Aorta (tissue), 5 donors: ENCODE measurements at places on chromosomes 12 and 14. TPM values are rescaled to one million over a fixed set of nuclear protein-coding genes. Genes with fewer than 3 reads are reported as not detected.

Gene PSME2
- 93.6 TPM for total RNA-seq

GRCh38 chr14:36859119-36859518 lies 197.5 kb downstream of the PAX9 start:
- DNase-seq, result no peak

DNA sequence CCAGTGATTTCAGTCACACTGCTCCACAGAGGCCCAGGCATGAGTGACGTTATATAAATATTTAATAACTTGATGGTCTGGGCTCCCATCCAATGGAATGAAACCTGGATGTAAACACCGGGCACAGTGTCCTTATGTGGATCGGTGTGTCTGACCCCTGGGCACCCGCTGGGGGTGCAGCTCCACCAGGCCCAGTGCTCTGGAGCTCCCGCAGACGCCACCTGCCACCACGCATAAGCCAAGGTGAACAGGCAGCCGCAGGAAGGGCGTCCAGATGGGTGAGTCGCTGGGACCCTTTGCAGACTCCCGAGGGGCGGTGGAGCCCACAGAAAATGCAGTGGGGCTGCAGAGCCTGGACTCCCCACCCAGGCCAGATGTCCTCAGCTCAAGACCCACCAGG lies 121.6 kb downstream of the SCARB1 start:
- no peak for DNase-seq

DNA sequence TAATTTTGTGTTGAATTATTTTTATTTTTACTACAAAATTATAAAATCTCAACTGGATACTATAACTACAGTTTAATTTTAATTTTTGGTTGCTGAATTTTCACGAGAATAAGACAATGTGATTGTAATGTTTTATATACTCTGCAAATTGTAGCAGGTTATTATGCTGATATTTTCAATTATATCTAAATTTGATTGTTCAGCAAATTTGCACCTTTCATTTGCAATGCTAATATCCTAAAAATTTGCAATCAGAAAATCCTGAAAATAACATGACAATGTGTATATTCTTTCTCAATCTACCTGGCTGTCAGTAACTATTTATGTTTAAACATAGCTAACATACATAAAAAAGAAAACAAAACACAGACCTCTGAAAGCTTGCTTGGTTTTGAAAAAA lies 932.2 kb upstream of the LRFN5 start:
- no peak for DNase-seq

Gene CLBA1
- 2.6 TPM for total RNA-seq

- no peak for DNase-seq
Observed at GRCh38 chr14:104782086-104782807, 13.3 kb downstream of the AKT1 start.

DNA sequence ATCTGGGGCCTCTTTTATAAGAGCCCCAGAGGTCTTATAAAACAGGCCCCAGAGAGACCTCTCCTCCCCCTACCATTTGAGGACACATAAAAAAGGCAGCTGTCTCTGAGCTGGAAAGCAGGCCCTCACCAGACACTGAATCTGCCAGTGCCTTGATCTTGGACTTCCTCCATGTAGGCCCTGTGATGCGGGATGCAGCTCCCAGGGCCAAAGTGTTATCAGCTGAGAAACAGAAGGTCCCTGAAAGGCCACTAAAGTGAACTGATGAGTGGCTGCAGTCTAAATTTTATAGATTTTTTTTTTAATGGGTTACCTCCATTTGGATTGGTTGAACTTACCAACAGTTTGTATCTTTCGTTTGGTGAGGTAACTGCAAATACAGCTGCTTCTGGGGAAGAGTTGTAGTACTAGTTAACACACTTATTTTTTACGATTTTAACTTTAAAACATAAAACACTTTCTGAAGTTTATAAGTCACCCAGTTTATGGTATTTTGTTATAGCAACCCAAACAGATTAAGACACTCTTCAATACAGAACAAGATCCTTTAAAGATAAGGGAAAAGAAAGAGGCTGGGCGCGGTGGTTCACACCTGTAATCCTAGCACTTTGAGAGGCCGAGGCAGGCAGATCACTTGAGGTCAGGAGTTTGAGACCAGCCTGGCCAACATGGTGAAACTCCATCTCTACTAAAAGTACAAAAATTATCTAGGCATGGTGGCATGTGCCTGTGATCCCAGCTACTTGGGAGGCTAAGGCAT lies 5.6 kb upstream of the GUCY2C start:
- no peak for DNase-seq

DNA sequence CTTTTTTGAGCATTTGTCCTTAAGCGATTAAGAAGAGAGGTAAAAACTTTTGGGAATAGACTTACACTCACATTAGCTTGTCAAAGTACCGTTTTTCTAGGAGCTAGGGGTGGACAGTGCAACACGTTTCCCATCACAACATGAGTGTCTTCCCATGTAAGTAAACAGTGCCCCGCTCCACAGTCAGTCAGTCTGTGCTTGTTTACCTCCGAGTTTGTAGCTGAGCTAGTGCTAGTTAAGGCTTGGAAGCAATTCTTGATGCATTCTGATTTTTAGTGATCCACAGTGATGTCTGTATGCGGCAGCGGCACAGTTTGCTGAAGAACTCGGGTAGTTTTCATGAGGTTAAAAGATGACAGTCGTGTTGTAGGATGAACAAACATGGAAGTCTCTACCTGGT lies 941 bp downstream of the ZDHHC17 start:
- DNase-seq, result no peak

Gene SLC25A47
- not detected for total RNA-seq
